T-helper 2 cell (primary cell): ENCODE measurements at places on chromosomes 13 and 19.

DNA sequence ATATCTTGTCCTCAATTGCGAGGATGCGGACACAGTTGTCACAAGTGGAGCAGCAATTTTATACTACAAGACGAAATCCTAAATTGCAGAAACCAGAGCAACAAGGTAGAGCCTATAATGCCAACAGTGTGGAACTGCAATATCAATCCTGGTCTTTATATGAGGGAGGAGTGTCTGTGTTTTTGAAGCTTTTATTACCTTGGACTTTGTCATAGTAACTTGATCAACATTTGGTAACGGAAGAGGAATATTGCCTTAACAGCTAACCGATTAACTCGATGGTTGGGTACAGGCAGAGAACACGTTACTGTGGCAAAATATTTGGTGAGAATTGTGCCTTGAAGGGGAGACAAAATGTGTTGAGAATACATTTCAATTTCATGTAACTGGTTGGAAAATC is 661.5 kb downstream of the FGF9 start:
- no peak for DNase-seq

GRCh38 chr13:31880851-31881494 is 141.6 kb downstream of the RXFP2 start:
- no peak for DNase-seq

DNA sequence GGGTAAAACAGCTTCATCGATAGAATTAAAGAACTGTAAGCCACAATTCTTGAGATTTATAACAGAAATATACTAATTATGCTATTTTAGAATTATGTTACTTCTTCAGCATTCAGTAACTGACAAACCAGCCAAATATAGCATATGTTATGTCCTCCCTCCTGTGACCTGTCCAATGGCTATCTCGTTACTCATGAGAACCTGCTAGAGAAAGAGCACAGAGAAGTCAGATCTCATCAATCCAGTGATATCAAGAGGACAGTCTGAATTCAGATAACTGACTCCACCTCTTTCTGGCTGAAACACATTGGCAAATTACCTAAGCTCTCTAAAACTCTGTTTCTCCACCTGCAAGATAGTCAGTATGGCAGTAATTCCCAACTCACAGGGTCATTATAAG is 170.4 kb downstream of the FGF14 start:
- DNase-seq, result no peak

DNA sequence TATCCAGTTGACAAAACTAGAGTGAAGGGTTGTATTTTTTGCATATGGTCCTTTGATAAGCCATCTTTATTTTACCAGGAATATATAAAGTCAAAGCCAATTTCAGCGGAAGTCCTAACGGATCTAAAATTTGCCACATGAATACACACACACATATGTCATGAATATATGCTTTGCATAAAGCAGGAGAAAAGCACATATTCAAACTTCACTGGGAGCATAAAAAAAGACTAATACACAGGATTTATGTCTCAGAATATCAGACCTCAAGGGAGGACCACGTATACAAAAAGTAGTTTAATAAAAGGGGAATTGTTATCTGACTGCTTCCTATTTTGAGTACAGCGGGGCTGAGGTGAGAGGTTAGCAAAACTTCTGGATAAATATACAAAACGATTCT is 308.7 kb downstream of the PCDH9 start:
- DNase-seq, result no peak

- peak; percentile 54 for DNase-seq
Observed at GRCh38 chr19:45798995-45799517, 6.4 kb upstream of the DMWD start.
